ENCODE measurements at places on chromosomes 16 and 17.
A peak's percentile ranks its signal among the peaks of the same experiment; 100 is the strongest.

- DNase-seq = no peak
These were observed 68.8 kb downstream of the ITFG1 start for GRCh38 chr16:47392081-47392480.

DNA sequence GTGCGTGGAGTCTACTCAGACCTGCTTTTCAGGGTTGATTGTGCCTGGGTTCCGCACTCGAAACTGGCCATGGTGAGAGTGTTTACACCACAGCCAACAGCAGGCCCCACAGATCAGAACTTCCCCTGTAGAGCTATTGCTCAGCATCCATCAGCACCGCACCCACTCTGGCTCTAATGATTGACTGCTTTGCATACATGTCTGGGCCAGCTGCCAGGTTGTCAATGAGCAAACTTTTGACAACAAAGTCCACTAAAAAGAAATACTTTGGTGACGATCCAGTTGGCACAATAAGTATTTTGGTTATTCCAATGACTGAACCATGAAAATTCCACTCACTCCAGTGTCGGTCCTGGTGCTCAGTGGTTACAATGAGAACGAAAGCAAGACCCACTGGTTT is 190.7 kb downstream of the FOXL1 start:
- DNase-seq = no peak

- DNase-seq = no peak
These were observed 180.5 kb downstream of the CDH13 start for GRCh38 chr16:82807311-82807710.

- DNase-seq = peak; percentile 70
These were observed 74.6 kb downstream of the CMC2 start for GRCh38 chr16:80931801-80932707.

GRCh38 chr17:40343219-40344119 is 21.1 kb downstream of the GJD3 start:
- peak; percentile 63 for DNase-seq

- DNase-seq = peak; percentile 46
These were observed 8.1 kb upstream of the KREMEN2 start for GRCh38 chr16:2955779-2956578.

- no peak for DNase-seq
These were observed 54.3 kb downstream of the NEUROD2 start for GRCh38 chr17:39553341-39553945.

DNA sequence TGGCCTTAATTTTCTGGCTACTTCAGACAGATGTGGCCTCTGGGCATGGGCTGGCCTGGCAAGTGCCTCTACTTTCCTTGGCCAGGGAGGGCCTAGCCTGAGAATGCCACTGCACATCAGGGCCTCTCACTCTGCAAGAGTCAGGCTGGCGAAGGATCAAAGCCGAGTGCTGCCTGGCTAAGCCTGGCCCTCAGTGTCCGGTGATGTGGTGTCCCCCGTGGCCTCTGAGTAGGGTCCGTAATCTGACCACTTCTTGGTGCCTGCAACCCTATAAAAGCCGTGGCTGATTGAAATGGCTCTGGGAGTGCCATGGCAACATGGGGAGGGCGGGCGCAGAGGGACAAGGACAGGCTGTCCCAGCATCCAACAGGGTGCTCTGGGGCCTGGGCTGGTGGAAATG is 30.2 kb downstream of the TBX4 start:
- DNase-seq = no peak

GRCh38 chr17:81210868-81211267 is 11.9 kb downstream of the CEP131 start:
- no peak for DNase-seq

DNA sequence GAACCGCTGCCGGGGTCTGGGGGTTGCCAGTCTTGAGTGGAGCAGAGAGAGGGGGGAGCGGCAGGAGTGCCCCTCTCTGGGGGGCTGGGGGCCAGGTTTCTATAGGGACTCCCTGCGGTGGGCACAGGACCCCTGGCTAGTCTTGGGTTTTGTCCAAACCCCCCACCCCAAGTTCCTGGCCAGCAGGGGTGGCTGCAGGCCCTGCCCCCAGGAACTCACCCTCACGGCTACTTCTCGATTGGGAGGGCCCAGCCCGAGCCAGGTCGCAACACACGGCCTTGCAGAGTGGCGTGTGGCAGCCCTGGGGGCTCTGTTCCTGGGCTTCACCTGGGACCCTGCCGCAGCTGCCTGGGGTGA is 601 bp downstream of the CDH15 start:
- no peak for DNase-seq

DNA sequence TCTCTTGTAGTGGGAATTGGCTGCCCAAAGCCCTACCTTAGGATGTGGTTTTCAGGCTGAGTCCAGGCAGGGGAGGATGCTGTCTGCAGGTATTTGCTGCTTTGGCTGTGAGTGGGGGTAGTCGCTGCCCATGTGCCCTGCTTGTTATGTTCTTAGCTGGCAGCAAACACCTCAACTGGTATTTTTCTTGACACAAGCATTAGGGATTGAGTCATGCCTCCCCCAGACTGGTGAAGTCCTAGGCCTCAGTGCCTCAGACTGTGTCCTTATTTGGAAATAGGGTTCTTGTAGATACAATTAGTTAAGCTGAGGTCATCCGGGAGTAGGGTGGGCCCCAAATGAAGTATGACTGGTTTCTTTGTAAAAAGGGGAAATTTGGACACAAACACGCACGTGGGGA is 808.3 kb upstream of the EEF2KMT start:
- no peak for DNase-seq

DNA sequence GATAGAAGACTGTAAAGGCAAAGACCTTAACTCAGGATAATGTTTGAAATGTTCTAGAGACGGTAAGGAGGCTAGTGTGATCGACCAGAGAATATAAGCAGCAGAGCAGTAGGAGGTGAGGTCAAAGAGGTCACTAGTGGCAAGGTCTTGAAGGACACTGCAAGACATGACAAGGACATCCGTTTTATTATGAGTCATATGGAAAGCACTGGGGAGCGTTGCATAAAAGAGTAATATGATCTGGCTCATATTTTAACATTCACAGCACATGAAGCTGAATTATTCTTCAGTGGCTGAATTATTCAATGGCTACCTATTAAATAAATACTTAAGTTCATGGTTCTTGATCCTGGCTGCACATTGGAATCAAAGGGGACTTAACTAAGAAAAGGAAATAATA is 123.7 kb downstream of the SOX9 start:
- no peak for DNase-seq

DNA sequence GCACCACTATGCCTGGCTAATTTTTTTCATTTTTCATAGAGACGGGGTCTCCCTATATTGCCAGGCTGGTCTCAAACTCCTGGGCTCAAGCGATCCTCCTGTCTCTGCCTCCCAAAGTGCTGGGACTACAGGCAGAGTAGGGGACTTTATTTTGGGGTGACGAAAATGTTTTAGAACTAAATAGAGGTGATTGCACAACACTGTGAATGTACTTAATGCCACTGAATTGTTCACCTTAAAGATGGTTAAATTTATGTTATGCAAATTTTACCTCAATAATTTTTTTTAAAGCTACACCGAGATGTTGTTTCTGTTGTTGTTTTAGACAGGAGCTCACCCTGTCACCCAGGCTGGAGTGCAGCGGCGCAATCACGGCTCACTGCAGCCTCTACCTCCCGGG is 111.9 kb upstream of the SEC14L1 start:
- no peak for DNase-seq

GRCh38 chr17:66430846-66431795 is 128.7 kb downstream of the PRKCA start:
- no peak for DNase-seq

- DNase-seq = no peak
These were observed 51.8 kb downstream of the SKAP1 start for GRCh38 chr17:48378238-48378637.

GRCh38 chr16:5428932-5429331 is 331.3 kb upstream of the EEF2KMT start:
- peak; percentile 69 for DNase-seq

- no peak for DNase-seq
These were observed 155.3 kb upstream of the C16orf82 start for GRCh38 chr16:26911436-26911835.

GRCh38 chr16:3546986-3547682 is 30.1 kb downstream of the NLRC3 start:
- DNase-seq = no peak

DNA sequence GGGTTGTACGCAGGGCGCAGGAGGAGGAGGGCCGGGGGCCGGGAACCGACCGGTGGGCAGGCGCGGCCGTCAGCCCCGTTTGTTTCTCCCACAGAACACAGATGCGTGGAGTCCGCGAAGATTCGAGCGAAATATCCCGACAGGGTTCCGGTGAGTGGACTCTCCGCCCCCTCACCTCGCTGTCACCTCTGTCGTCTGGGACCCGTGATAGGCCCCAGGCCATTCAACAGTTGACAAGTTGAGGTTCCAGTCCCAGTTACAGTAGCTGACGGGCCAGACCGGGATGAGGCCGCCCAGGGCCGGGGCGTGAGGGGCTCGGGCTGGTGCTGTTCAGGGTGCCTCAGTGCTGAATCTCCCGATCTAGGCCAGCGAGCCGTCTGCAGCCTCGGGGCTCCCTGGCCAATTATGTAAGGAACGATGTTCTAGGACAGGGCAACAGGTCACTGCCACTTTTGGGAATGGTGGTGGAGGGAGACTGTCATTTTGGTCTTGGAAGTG is 628 bp downstream of the GABARAPL2 start:
- no peak for DNase-seq

- DNase-seq = no peak
These were observed 73.4 kb upstream of the COX10 start for GRCh38 chr17:13995856-13996271.

DNA sequence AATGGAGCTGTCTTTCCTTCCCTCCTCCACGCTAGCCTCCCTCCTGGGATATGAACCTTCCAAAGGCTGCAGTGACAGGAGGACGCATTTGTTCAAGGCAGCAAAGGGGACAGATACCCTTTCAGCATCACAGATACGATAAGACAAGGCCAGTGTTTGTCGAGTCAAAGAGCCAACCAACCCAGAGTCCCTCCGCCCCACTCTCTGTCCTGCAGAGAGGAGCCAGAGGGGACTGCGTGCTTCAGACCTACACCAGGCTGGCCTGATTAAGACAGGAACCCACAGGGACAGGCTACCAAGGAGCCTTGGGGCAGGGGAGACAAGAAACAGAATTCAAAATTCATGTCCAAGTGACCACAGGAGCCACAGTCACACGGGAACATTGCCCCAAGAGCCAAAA is 72.6 kb upstream of the CDH5 start:
- no peak for DNase-seq

DNA sequence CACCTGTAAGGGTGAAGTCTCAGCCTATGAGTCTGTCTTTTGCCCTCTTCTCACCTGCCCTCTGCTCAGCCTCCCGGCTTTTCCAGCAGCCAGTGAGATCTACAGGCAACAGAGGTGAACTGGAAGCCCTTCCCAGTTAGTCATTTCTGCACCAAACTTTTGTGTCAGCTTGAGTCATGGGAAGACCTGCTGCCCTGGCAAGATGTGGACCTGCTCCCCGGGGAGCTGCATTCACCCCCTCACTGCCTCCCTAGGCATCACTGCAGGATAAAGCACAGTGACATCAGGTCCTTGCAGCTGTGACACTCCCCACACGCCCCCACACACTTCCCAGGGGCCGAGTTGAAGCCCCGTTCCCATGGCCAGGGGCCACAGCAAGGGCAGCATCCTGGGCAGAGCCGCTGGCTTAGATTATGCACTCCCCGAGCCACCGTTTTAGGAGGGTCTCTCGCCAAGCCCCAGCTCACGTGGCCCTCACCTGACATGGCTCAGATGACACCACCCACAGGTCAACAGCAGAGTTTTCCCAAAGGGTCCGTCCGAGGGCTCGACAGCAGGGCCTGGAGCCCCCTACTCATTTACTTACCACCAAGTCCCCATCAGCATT is 6.5 kb upstream of the ABR start:
- DNase-seq = no peak

GRCh38 chr16:10777356-10777755 is 33.7 kb downstream of the NUBP1 start:
- no peak for DNase-seq

DNA sequence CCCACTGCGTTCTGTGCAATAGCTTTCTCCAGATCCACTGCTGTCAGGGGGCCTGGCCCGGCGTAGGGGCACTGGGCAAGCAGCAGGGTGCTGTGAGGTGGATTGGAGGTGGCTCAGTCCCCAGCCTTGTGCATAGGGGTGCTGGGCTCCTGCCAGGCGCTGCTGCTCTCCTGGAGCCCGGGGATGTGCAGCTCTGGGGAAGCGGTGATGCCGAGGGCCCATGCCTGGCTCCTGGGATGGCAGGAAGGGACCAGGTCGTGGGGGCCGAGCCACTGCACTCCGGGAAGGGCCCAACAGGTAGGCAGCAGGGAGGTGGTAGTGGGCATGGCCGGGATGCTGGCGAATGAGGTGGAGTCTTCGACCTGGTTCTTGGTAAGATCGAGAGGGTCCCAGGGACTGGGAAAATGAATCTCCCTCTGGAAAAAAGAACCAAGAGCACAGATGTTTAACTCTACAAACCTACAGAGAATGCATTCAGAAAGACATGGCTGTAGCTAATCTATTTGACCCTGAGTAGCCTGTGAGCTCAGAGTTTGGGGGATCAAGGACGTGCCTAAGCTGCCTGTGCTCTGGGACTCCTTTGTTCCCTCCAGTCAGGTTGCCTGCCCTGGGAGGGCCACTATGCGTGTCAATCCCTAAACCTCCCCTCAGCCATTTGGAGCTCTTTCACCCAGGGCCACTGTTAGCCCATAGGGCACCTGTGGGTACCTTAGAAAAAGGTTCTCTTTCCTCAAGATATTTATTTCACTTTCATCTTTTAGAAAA is 6.6 kb upstream of the SUPT4H1 start:
- DNase-seq = no peak

GRCh38 chr16:88665148-88665547 is 2.3 kb upstream of the MVD start:
- DNase-seq = no peak

DNA sequence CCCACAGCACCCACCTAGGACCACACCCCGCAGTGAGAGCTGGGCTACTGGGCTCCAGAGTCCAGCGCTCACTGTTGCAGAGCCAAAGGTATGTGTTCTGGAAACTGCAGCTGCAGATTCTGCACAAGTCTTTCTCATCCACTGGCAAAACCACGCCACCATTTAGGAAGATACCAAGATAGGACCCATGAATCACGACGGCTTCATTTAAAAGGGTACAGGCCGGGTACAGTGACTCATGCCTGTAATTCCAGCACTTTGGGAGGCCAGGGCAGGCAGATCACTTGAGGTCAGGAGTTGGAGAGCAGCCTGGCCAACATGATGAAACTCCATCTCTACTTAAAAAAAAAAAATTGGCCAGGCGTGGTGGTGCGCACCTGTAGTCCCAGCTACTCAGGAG is 18.8 kb downstream of the FOXF1 start:
- no peak for DNase-seq

- DNase-seq = no peak
These were observed 29.2 kb upstream of the FASN start for GRCh38 chr17:82127315-82127595.

GRCh38 chr17:15409721-15410250 is 57.6 kb downstream of the CDRT4 start:
- DNase-seq = no peak

GRCh38 chr16:87407511-87408112 is 15.5 kb downstream of the MAP1LC3B start:
- no peak for DNase-seq
